ENCODE measurements at places on chromosomes 7 and 10.

- no peak for DNase-seq
Observed at GRCh38 chr7:70587739-70588138, 544.2 kb upstream of the GALNT17 start.

- no peak for DNase-seq
Observed at GRCh38 chr7:19437446-19437845, 271.4 kb downstream of the POLR1F start.

- no peak for DNase-seq
Observed at GRCh38 chr7:10803720-10804119, 170.0 kb upstream of the PHF14 start.

GRCh38 chr10:95693071-95693667 is 558 bp downstream of the TCTN3 start:
- peak; percentile 2 for DNase-seq

- no peak for DNase-seq
Observed at GRCh38 chr10:117463545-117463920, 79.0 kb upstream of the EMX2 start.

GRCh38 chr7:94050046-94050445 is 45.9 kb upstream of the BET1 start:
- no peak for DNase-seq

DNA sequence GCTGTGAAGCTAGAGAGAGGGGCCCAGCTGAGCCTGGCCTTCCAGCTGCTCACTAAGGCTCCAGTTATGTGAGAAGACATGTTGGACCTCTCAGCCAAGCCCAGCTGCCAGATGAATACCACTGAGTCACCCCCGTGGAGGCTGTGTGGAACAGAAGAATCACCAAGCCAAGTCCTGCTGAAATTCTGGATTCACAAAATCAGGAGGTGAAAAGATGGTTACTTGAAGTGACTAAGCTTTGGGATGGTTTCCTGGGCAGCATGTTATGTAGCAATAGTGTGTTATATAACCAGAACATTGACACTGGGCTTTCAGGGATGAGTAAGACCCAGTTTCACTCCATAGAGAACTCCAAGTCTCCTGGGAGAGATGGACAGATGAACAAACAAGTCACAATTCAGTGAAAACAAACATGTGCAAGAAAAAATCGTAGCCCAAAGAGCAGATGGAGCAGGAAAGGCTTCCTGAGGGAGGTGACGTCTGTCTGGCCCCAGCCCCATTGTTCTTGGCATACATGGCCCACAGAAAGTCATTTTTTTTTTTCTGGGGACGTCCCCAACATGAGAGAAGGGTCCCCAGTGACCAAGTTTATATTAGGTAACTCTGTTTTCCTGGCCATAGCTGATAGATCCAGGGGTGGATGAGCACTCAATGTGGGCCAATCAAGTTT is 64.1 kb upstream of the PDZD8 start:
- DNase-seq: no peak

DNA sequence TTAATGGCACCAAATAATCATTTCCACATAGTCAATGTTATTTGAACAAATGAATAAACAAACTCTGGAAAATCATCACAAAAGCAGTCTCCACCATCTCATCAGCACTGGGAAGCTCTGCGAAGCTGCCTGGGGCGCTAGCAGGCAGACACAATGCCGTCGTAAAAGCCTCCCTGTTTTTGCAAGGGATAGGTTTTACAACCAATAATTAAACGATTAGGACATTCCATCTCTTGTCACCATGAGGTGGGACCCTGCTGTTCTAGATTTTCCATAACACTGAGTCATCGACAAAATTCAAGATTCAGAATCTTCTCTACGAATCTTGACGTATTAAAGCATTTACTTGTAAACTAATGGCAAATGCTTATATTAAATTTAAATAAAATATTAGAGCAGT is 172.8 kb upstream of the AKR1E2 start:
- no peak for DNase-seq

- DNase-seq: no peak
Observed at GRCh38 chr10:132675031-132675740, 110.8 kb downstream of the NKX6-2 start.

DNA sequence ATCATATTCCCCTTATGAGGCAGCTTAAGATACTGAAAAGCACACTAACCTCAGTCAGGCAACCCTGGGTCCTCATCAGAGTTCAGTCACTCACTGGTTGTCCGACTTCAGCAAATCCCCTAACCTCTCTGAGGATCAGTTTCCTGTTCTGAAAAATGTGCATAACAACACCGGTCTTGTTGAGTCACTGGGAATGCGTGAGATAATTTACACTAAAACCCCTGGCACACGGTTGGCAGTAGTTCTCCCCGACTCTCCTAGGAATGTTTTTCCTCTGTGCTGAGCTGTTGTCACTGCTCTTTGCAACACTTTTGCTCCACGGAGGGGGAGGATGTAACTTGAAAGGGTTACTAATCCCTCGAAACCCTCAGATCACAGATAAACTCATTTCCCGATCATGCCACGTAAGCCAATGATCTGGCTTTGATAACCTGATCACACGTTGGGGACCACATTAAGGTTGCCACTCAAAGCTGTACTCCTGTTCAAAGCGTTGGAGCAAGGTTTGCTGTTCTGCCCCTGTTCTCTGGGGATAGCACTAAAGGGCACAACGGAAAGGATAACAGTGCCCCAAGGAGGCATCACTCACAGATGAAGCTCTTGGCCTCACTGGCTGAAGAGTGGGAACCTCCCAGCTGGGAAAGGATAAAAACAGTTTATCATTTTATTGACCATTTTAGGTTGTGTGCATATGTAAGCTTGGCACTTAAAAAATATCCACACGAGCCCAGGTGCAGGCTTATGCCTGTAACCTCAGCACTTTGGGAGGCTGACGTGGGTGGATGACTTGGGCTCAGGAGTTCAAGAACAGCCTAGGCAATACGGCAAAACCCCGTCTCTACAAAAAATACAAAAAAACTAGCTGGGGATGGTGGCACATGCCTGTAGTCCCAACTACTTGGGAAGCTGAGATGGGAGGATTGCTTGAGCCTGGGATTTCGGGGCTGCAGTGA is 5.0 kb upstream of the RBM17 start:
- peak; percentile 64 for DNase-seq

GRCh38 chr7:155533120-155533826 is 13.1 kb downstream of the CNPY1 start:
- no peak for DNase-seq

DNA sequence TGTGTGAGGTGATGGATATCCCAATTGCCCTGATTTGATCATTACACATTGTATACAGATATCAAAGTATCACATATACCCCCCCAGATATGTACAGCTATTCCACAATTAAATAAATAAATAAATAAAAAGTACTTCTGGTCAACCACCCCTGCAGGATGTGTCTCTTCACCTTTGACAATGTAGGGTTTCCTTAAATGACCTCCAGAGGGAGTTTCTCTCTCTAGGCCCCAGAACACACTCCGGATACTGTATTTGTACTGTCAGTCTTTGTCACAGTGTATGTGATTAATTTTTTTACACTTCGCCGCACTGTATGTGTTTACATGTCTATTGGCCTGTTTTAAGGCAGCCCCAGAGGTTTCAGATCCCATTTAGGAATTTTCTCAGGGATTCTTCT is 123.6 kb downstream of the ADCYAP1R1 start:
- no peak for DNase-seq

DNA sequence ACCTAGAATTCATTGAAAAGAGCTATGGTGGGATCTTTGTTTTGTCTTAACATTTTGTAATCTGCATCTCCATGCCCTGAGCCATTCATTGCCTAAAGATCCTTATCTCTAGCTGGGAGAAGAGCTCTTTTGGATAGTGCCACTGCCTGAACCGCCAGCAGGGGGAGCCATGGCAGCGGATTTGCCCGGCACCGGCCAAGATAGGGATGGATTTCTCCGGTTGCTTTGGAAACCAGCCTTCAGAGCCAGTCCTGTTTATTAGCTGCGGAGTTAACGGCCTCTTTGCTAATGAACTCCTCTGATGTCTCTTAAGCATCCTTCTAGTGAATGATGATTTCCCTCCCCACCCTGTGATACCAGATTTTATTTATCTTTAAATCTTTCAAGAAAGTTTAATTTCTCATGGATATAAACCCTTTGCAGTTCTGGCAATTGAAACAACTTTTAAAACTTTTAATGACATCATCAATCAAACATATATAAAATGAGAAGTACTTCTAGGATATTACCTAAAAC is 58.2 kb upstream of the LYZL2 start:
- peak; percentile 61 for DNase-seq

DNA sequence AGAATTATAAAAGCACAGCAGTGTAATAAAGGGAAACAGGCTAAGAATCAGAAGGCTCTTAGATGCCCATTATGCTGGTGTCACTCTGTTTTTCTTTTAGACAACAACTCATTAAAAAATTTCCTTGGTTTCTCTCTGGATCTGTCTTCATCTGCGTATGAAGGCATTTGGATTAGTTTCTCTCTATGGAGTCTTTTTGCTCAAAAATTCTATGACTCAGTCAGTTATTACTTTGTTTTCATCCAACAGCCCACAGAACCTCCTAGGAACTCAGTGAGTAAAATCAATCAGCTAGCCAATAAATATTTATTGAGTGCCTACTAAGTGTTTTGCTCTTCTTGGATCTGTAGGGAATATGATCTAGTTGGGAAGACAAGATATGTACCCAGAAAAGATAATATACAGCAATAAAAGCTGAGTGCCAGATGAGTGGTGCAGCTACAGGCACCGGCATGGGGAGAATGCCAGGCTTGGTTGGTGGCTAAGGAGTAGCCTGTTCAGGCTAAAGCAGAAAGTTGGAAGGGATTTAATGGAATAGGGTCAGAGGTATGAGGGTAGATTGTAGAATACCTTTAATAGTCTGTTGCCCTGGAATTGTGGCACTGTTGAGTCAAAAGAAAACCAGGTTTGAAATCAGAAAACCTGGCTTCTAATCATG is 156.2 kb downstream of the LRRC4 start:
- DNase-seq: no peak

GRCh38 chr7:24847754-24848153 is 90.5 kb upstream of the GSDME start:
- DNase-seq: no peak

DNA sequence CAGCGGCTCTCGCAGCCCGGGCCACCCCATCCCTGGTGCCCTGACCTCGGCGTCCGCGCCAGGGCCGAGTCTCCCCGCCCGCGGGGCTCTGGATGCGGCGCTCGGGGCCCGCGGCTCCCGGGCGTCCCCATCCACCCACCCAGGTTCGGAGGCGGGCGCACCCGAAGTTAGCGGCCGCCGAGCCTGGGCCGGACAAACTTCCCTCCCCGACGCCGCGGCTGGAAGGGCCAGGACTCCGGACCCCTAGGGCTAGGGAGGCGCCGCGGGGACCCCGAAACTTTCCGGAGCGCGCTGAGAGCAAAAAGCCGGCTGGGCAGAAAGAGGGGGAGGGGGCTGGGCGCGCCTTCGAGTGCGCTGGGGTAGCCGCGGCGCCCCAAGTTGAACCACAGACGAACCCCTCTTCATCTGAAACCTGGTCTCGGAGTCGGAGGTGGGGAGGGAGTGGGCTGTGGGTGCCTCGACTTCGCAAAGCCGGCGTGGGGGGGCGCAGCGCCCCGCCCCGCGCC is 3.7 kb upstream of the ELFN1 start:
- no peak for DNase-seq

GRCh38 chr7:96949766-96950165 is 55.6 kb upstream of the DLX6 start:
- no peak for DNase-seq

GRCh38 chr7:38190011-38190410 is 12.0 kb downstream of the STARD3NL start:
- DNase-seq: no peak

DNA sequence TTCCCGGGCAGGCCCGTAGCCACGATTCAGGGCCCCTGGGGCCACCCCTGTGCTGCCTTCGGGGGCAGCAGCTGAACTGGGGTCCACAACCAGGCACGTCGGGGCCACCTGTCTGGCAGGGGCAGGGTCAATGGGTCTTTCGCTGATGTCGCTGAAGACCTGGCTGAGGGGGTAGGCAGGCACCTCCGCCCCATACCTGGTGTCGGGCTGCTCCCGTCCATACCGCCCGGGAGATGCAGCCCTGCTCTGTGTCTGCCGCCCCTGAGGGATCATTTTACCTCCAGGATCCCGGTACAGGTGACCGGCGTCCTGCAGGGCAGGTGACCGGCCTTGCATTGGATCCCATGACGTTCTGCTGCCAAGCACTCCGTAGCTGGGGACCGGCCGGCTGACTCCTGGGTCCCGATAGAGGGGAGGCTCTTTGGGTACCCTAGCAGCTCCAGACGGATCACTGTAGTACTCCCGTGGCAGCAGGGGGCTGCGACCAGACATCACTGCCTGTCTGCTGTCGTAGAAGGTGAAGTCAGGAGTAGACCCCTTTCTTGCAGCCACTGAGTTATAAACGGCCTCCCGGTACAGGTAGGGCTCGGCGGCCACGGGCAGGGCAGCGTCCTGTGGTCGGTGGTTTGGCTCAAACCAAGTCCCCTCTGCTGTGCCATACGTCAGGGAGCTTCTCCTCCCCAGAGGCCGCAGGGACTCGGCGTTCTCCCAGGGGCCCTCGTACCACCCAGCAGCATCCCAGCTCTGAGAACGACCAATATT is 85.2 kb downstream of the ZRANB1 start:
- DNase-seq: no peak

- DNase-seq: no peak
Observed at GRCh38 chr10:92832121-92832520, 16.2 kb upstream of the EXOC6 start.

DNA sequence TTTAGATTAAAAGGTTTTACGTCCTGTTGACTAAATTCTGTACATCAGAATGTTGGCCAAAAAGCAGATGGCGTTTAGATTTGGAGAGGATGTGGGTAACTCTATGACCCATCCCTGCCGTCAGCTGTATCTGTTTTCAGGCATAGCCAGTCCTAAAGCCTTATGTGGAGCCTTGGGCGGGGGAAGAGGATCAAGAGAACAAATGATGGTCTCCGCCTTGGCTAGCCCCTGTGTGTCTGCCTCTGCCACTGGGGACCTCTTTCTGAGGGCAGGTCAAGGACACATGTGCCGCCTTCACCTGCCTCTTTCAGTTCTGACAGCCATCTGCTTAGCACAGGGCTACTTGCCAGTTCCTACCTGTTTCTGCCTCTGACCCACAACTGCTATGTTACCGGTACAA is 24.1 kb downstream of the PDSS1 start:
- DNase-seq: peak; percentile 61

- peak; percentile 65 for DNase-seq
Observed at GRCh38 chr7:64876792-64877713, 26.0 kb upstream of the ZNF273 start.

GRCh38 chr7:28328822-28329660 is 83.3 kb upstream of the CREB5 start:
- DNase-seq: no peak

DNA sequence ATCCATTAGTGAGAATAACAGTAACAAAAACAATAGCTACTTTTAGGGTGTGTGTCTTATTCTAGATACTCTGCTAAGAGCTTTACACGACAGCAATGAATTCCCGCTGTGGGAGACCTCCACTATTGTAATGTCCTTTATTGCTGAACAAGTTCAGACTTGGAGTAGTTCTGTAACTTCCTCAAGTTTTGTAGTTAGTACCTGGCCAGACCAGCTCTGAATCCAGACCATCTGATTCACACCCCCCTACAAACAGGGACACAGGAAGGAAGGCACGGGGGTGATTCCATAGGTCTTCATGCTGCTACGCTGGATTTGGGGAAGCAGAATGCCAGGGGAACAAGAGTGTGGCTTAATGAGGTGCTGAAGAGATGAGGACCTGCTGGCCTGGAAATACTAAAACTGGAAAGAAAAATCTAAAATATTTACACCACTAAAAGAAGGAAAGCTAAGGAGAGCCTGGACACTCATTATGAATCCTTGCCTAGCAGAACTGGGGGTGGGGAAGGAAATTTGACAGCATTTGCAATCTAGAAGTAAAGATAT is 194.6 kb upstream of the TMEM72 start:
- DNase-seq: no peak

- DNase-seq: no peak
Observed at GRCh38 chr7:140317999-140318398, 80.3 kb downstream of the SLC37A3 start.

GRCh38 chr10:126387931-126388911 is at the start of gene ADAM12:
Gene ADAM12, minus strand, starts transcription at chr10:126388477. Its CDS starts 332 bp downstream, at chr10:126388145.
- peak; percentile 24 for DNase-seq
